Stimulated activated CD4-positive, alpha-beta T cell treated with anti-CD3 and anti-CD28 coated beads, TNF-alpha, amount 100 ng/mL, for 24 hours (primary cell): ENCODE measurements at places on chromosomes 5 and 9.

- DNase-seq, result no peak
Measured at GRCh38 chr5:160297776-160298175, 14.6 kb downstream of the CCNJL start.

DNA sequence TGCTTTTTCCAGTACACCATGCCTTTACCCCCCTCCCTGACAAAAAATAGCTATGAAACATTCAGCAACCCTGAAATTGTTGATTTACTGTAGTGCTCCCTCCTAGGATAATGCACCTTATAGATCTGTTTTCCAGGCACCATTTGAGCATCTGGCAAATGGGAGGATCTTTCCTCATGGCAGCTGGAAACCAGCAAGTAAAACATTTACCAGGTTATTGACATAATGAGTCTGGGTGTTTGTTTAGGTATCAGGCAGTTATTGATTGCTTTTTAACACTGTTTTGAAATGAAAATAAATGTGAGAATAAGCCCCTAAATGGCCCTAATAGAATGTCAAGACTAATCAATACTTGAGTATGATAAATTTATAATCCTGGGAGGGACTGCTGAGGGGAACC, 57.3 kb upstream of the KLF4 start:
- no peak for DNase-seq

GRCh38 chr5:113524927-113525326, 11.4 kb downstream of the YTHDC2 start:
- DNase-seq, result no peak

DNA sequence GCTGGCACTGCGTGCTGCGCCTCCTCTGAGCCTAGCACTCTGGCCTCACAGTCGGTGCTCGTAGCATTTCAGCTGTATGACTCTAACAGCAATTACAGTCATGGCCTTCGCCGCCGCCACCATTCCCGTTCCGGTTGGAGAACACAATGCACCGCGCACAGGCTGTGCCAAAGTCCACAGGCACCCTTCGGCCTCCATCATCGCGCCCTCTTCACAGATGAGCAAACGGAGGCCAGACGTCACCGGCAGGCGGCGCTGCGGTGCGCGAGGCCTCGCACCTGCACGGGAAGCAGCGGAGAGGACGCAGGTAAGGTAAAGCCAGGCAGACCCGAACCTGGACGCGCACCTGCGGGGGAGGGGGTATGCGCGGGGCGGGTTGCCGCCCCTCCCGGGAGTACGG, 128.9 kb downstream of the BARX1 start:
- DNase-seq, result no peak

GRCh38 chr5:107665036-107665570, 5.6 kb downstream of the EFNA5 start:
- no peak for DNase-seq

DNA sequence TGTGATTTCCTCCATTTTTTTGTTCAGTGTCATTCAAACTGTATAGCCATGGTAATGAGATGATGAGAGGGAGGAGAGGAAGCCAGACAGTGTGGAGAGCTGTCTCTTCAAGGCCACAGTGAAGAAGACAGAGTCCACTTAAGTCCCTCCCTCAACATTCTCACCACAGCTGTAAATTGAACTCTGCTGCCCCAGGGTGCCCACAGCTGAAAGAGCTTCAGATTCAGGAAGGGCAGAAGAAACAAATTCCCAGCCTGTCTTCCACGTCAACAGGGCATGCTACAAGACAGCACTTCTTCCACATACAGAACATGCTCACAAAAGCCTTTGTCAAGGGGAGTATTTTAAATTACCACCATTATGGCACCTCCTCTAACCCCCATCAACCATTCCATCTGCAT, 100.4 kb downstream of the KLHL3 start:
- no peak for DNase-seq

DNA sequence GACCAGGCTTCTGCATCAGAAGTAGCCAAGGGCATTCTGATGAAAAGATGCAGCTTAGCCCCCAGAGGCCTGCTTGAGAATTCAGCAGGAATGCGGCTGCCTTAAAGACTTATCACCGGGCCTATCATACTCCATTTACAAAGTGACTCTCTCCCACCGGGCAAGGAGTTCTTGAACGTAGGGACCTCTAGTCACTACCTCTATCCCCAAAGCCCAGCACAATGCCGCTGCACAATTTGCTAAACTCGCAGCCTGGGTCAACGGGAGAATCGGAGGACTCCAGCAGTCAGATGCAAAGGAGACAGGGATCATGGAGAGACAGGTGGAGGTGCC, 661 bp downstream of the PDCL start:
- no peak for DNase-seq

DNA sequence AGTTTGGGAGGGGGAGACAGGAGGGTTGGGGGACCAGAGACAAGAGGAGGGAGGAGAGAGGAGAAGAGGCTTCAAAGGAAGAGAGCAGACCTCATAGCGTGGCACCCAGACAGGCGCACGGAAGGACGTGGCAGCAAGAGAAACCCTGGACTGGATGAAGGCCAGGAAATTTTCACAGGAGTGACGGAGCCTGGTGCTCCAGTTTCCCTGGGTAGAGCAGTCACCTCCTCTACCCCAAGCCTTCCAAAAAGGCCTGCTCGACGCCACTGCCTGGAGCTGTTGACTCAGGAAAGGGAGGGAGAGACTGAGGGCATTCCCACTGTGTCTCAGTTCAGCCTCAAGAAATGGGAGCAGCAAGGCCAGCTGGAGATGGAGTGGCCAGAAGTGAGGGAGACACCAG, 19.3 kb downstream of the AK8 start:
- DNase-seq, result no peak

GRCh38 chr5:141747152-141748141, 65.4 kb upstream of the ARAP3 start:
- no peak for DNase-seq

- DNase-seq, result no peak
Measured at GRCh38 chr9:127522727-127523126, 71.4 kb downstream of the LRSAM1 start.

DNA sequence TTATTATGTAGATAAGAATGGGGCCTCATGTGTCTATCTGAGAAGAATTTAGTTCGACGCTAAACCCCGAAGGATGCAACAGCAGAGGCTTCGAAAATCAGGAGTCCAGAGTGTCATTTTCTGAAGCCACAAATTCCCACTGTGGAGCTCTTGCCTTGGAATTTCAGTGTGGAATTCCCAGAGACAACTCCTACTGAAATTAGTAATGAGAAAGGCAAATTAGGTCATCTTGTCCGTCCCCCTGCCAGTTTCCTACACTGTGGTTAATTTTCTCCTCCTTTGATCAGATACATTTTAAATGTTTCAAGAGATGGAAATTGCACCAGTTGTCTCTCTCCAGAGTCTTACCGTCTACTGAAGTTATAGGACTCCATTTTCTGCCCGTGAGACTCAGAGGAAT, 633.6 kb downstream of the BNC2 start:
- no peak for DNase-seq

DNA sequence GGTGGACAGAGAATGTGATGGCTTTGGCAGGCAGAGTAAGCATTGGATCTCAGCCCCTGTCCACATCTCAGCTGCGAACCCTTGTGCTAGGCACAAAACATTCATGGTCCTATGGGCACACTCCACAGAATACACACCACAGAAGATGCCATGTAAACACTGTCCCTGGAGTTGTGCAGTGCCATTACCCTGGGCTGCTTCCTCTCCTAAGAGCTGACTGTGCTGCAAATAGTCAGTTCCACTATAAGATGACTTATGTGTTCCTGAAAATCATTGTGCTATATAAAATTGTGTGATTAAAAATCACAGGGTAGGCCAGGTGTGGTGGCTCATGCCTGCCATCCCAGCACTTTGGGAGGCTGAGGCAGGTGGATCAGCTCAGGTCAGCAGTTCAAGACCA, 31.9 kb upstream of the ATP6V1G1 start:
- DNase-seq, result no peak

GRCh38 chr5:157509587-157509986, 49.6 kb downstream of the NIPAL4 start:
- no peak for DNase-seq

DNA sequence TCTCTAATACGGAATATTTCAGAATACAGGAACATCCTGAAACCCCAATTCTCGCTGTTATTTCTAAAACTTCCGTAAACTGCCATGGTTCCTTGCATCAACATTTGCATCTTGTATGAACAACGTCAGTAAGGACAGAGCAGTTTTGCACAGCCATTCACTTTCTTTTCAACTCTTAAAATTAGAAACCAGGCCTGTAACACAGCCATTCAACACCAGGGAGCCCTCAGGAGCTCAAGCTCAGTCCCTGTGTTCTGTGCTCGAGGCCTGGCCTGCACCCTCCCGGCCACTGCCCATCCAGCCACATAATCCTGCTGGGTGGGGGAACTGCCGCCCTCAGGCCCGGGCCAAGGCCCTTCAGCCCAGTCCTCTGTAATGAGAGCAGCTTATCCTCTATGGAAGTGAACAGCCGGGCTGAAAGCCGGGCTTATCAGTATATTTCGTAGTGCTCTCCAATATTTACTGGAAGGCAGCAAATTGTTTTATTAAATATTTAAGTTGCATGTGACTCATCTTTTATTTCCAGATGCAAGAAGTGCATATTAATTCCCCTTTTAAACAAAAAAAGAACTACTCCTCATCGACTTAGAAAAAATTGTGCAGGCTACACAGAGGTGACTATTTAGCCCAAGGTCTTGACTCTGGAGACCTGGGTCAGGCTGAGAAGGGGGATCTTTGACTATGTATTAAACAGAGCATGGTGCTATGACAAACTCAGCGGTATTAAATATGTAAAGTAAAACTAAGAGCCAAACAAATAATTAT, 33.2 kb upstream of the SLC6A3 start:
- no peak for DNase-seq

DNA sequence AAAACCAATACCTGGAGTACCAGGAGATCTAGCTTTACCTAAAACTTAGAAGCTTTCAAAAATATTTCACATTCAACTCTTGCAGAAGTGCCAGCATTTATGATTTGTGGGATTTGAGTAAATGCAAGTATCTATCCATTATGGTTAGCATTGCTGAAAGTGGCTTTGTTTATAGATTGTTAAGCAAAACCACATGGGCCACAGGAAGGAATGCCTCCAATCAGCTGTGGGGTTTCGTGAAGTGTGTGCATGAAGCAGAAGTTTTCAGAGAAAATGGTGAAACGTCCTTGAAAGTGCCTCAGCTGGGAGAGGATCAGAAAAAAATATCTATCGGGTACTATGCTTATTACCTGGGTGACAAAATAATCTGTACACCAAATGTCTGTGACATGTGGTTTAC, 4.2 kb downstream of the LECT2 start:
- DNase-seq, result no peak

GRCh38 chr5:99122976-99123375, 194.2 kb upstream of the CHD1 start:
- no peak for DNase-seq

- DNase-seq, result no peak
Measured at GRCh38 chr9:134519375-134520070, 122.1 kb upstream of the COL5A1 start.

GRCh38 chr9:107397076-107398044, 92.2 kb downstream of the KLF4 start:
- no peak for DNase-seq

DNA sequence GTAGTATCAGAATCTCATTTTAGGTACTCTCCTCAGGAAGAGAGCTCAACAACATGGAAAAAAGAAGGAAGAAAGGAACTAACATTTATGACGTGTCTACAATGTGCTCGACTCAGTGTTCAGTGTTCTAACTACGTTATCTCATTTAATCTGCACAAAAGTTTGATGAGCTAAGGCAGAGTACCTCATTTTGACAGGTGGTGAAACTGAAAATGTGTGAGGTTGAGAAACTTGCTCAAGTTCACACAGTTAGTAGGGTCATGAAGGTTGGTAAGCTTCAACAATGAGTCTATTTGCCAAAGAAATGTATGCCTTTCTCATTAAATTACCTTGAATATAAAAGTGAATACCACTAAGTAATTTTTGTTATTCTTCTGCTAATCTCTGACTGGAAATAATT, 165.1 kb downstream of the CAAP1 start:
- DNase-seq, result no peak

- DNase-seq, result no peak
Measured at GRCh38 chr9:134037641-134038040, 12.4 kb downstream of the BRD3OS start.

GRCh38 chr9:132059361-132059760, 20.3 kb downstream of the MED27 start:
- no peak for DNase-seq

DNA sequence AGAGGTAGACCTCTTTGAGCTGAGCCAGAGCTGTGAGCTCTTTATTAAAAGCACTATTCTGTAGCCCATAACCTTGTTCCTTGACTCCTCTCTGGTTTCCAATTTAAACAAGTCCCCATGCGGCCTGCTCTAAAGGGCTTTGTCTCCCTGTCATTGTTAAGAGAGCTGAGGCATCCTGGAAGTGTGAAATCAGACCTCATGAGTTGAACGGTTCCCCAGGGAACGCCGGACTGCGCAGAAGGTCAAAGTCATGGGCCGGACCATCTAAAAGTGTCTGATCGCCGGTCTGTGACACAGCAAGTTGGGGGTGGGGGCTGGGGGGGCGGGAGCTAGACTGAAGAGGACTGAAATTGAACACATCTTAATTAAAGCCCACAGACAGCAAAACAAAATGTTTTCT, 265.8 kb downstream of the SLF1 start:
- DNase-seq, result no peak

GRCh38 chr5:155046591-155046990, 33.0 kb downstream of the KIF4B start:
- no peak for DNase-seq
